Smooth muscle cell of the coronary artery (primary cell): ENCODE measurements at places on chromosomes 16 and 17. TPM values are rescaled to one million over a fixed set of nuclear protein-coding genes. Genes with fewer than 3 reads are reported as not detected.

ZDHHC1 gene
- 2.8 and 4.3 TPM in 2 replicates for total RNA-seq

WWP2 gene
- total RNA-seq = 14.4 and 15.9 TPM in 2 replicates

MYCBPAP gene
- total RNA-seq = 0.15 and 4.1 TPM in 2 replicates

MYADML2 gene
- total RNA-seq = not detected in 2 replicates

TMEM98 gene
- total RNA-seq = 142 and 224 TPM in 2 replicates

LDHD gene
- 0.12 and 2.0 TPM in 2 replicates for total RNA-seq

CANT1 gene
- 25.6 and 43.4 TPM in 2 replicates for total RNA-seq

TPSG1 gene
- not detected in 2 replicates for total RNA-seq

UBALD1 gene
- total RNA-seq = 3.2 and 7.1 TPM in 2 replicates

MYO19 gene
- total RNA-seq = 22.1 and 44.7 TPM in 2 replicates

KRTAP3-1 gene
- not detected in 2 replicates for total RNA-seq

VPS9D1 gene
- 5.6 and 7.3 TPM in 2 replicates for total RNA-seq

PNMT gene
- total RNA-seq = not detected in 2 replicates

OTOA gene
- not detected in 2 replicates for total RNA-seq

WNT3 gene
- total RNA-seq = 0.59 and 1.4 TPM in 2 replicates

OTOP2 gene
- not detected in 2 replicates for total RNA-seq

TMEM238L gene
- not detected in 2 replicates for total RNA-seq
